ENCODE measurements at places on chromosomes 5 and 9. TPM values are rescaled to one million over a fixed set of nuclear protein-coding genes. Genes with fewer than 3 reads are reported as not detected.

- DNase-seq = no peak
Observed at GRCh38 chr9:7298123-7298522, 501.5 kb downstream of the DMAC1 start.

TMEM161B gene
- total RNA-seq = 16.5 TPM

EIF4E1B gene
- total RNA-seq = not detected

PCDHB14 gene
- 6.2 TPM for total RNA-seq

- no peak for DNase-seq
Observed at GRCh38 chr5:177044641-177045040, 22.1 kb downstream of the ZNF346 start.

COL15A1 gene
- 1.6 TPM for total RNA-seq

- DNase-seq = no peak
Observed at GRCh38 chr9:33498387-33498786, 24.7 kb upstream of the NOL6 start.

DNA sequence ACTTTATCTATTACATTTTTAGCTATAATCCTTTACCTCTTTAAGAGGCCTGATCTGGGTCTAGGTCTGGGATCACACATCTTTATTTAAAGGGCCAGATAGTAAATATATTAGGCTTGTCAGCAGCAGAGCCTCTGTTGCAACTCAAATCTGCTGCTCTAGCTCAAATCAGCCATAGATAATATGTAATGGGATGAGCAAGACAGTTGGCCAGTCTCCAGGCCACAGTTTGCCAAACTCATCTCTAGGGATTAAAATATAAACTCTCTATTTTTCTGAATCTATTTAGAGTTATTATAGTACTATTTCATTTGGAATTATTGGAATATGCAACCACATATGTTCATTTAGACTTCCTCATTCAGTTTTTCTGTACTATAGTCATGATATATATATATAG is 115.9 kb upstream of the MINAR2 start:
- no peak for DNase-seq

CNTNAP3B gene
- total RNA-seq = 23.1 TPM

ADRA1B gene
- not detected for total RNA-seq

- DNase-seq = peak; percentile 38
Observed at GRCh38 chr9:23682891-23683431, 143.1 kb downstream of the ELAVL2 start.

INIP gene
- total RNA-seq = 34.7 TPM

DNA sequence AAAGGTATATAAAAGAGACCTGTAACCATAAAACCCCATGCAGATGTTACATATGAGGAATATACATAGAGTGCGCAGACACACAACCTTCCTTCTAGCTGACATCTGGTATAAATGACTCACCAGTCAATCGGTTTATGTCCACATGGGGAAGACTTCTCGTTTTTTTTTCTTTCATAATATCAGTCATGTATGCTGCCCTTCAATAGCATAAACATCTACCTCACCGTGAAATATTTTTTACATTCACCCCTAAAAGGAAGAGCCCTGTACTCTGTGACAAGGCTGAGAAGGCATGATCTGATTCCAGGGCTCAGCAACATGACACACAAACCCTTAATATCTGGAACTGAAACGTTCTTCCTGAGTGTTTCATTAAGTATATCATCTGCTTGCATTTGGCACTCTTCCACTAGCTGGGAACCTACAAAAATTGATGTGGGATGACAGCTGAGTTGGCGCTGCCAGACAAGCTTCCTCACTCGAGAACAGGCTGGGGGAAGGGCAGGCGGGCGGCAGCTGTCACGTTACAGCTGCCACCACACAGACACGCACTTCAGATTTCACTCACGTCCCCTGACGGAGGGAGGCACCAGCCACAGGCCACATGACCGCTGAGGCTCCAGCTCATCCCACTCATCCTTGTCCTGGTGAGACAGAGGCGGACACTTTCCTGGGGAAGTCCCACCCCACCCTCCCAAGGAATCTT is 74.2 kb downstream of the SHB start:
- no peak for DNase-seq

DNA sequence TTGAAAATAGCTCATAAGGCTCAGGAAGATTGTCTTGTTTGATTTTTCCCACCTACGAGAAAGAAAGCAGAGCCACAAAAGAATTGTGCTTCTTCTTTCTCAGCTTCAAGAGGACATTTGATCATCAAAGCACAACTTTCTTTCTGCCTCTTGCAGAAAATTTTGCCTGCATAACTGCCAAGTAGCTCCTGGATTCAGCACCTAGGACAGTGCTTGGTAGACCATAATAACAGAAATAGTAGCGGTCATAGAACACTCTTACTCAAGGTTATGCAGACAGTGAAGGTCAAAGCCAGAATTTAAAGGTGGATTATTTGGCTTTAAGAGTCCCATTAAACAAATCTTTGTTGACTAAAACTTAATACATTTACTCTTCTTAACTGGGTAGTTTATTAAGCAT is 594.7 kb upstream of the CCNG1 start:
- no peak for DNase-seq

Measured in H4 (cell line).